ENCODE measurements at places on chromosomes 2 and 18.

GRCh38 chr18:63707816-63708215, 5.1 kb downstream of the SERPINB11 start:
- DNase-seq = no peak

DNA sequence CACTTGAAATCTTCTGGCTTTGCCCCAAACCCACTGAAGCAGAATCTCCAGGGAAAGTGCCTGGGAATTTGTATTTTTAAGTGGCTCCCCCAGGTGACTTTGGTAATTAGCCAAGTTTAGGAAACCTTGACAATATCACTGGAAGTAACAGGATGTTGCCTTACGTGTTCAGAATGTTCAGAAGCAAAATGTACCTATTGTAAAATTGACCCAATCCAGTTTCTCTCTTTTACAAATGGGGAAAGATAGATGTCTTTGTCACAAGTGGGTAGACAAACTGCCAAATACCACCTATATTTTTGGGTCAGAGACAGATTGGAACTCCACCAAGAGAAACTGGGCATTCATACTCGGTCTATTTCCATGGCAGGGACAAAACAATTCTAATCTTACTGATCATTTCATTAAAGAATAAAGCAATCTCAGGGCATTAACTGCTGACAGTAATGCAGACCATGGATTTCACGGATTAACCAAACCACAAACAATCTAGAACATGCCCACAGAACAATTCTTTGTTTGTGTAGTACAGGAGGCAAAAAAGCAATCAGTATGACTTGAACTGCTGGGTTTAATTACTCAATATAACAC, 255.8 kb downstream of the ERBB4 start:
- DNase-seq = no peak

GRCh38 chr18:48335829-48336228, 73.4 kb downstream of the ZBTB7C start:
- DNase-seq = no peak

GRCh38 chr18:24262087-24262486, 123.2 kb downstream of the CABYR start:
- no peak for DNase-seq

GRCh38 chr2:12950957-12951656, 234.4 kb downstream of the TRIB2 start:
- no peak for DNase-seq

- DNase-seq = no peak
Observed at GRCh38 chr2:1971124-1971523, 226.8 kb upstream of the PXDN start.

DNA sequence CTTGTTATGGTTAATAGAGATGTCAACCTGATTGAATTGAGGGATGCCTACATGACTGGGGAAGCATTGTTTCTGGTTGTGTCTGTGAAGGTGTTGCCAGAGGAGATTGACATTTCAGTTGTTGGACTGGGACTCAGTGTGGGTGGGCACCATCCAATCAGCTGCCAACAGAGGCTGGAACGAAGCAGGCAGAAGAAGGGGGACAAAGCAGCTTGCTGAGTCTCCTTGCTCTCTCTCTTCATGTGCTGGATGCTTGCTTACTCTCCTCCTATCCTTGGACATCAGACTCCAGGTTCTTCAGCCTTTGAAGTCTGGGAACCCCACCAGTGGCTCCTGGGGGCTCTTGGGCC, 22.2 kb upstream of the SMAD4 start:
- DNase-seq = no peak

GRCh38 chr2:177260379-177260778, 4.1 kb downstream of the NFE2L2 start:
- DNase-seq = no peak

DNA sequence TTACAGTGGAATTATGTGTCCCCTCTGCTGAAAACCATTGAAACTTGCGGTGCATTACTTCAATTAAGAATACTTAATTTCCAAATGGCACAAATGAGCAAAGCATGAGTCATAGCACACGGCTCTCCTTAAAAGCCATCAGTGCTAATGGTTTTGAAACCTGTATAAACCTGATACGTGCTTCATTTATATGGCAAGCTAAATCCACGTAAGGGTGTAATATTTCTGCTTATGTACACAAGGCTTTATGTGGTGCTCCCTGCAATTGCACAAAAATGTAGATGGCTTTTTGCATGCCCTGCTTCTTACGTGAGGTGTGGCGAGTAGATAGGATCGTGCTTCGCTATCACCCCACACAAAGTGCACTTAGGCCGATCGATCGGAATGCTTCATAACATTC, 840.9 kb downstream of the GALR1 start:
- no peak for DNase-seq

DNA sequence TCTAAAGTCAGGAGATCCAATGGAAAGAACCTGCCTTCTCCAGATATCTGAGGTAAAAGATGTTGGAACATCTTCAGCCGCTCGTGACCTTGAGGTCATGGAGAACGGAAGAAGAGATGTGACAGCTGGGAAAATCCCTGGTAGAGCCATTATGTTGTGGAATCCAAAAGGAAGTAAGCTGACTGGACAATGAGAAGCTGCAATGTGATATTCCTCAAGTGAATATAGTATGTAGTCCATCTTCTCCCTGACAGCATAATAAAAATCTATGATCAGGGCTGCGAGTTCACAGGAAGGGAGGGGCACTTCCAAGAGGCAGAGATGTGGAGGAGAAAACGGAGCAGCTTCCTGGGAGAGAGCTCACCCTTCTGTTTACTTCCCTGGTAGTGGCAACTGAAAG, 201.0 kb upstream of the SP5 start:
- no peak for DNase-seq

DNA sequence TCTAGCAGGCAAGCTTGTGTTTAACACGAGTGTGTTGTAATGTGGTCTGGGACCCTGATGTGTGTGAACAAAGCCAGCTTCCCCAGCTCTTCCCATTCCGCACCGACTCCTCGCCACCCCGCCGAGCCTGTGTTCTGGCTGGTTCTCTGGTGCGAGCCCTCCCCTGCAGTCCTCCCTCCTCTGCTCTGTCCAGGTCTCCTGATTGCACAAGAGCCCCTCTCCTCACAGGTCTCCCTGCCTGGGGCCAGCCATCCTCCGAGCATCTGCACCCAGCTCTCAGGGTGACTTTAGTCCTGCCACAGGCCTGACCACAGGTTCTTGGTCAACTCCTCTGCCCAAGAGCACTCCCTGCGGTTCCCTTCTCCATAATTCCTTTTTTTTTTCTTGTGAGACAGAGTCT, 13.2 kb downstream of the SLC66A3 start:
- no peak for DNase-seq

DNA sequence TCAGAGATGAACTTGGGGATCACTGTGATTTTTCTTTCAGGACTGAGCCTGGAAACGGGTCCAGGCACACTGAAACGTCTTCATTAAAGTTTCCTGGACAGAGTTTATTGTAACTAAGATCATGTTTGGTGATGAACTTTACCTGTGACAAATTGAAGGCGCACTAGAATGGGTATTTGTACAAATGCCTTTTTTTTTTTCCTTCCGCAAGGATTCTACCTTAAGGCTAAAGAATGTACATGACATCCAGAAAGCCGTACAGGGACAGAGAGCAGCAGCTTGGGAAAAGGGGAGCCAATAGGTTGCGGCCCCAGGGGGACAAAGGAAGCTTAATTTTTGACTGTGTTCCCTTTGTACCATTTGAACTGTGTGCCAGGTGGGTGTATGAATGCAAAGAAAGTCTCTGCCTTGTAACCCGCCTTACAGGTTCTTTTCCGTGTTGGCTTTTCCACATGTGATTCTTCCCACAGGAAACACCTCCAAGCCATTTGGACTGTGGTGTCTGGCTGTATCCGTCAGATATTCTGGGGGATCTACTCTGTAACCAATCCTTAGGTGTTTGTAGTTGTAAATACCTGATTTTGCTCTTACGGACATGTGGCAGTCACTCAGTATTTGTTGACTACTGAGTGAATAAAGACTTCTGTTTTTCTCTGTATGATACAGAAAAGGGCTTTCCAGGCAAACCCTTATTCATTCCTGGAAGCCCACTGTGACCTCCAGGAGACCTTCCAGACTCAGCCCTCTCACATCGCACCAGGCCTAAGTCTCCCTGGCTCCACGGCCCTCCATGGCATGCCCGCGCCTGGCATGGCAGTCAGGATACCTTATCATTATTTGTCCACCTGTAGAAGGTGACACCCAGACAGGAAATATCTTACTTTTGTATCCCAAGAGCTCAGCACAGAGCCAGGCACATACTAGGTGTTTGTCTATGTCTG, 1.1 kb downstream of the LRRFIP1 start:
- DNase-seq = no peak

- no peak for DNase-seq
Observed at GRCh38 chr18:47087676-47088075, 52.3 kb upstream of the ELOA2 start.

GRCh38 chr2:33583194-33583938, 15.7 kb downstream of the FAM98A start:
- peak; percentile 39 for DNase-seq

DNA sequence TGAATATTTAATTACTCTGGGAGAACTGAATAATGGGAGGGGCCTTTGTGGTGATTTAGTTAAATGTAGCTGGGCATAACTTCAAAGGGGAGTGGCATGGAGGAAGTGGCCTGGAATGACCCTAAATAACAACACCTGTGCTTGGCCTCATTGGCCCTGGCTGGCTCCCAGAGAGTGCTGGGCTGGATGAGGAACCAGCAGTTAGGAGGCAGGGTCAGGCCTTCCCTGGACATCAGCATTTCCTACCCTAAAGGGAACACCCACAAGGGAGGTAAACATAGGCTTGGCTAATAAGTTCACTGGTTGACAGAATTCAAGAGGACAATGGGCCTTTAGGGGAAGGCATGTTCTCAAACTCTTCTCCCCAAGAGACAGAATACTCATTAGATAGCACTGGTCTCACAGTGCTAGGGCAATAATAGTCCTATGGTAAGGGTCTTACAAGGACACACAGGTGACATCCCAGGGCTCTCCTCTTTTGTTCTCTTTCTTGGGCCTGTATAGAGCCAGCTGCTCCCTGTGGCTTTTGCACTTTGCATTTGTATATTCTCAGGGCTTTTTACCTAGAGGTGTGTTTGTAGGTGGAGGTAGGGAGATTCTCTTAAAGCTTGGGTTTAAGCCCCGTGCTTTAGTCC, 106.8 kb downstream of the ZNF519 start:
- no peak for DNase-seq

- DNase-seq = no peak
Observed at GRCh38 chr18:36142751-36143150, 13.1 kb downstream of the ELP2 start.

DNA sequence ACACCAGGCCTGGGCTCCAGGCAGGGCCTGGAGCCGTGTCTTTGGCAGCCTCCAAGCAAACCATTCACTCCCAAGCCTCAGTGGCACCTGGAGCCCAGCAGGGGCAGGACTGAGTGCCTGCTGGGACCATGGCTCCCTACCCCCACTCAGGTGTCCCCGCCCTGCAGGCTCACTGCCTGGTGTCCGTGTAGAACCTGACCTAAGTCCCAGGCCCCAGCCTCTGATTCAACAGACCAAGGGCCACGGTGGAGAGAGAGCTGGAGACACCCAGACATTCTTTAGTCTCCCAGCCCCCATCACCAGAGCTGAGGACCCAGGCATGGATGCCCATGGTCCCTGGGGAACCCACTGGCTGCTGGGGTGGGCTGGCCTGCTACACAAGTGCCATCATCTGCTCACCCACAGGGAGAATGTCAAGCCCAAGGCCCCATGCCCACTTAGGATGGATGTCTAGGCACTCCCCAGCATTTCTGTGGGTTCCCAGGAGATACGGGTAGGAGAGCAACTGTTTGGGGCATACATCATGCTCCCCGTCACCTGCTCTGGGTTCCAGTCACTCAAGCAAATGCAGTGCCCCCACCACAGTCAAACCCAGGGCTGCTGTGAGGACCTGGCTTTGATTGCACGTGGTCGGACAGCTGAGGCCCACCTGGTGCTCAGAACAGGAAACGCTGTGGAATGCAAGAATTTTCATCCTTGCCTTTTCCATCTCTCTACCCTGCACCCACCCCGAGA, 42.9 kb upstream of the ATG16L1 start:
- DNase-seq = no peak

DNA sequence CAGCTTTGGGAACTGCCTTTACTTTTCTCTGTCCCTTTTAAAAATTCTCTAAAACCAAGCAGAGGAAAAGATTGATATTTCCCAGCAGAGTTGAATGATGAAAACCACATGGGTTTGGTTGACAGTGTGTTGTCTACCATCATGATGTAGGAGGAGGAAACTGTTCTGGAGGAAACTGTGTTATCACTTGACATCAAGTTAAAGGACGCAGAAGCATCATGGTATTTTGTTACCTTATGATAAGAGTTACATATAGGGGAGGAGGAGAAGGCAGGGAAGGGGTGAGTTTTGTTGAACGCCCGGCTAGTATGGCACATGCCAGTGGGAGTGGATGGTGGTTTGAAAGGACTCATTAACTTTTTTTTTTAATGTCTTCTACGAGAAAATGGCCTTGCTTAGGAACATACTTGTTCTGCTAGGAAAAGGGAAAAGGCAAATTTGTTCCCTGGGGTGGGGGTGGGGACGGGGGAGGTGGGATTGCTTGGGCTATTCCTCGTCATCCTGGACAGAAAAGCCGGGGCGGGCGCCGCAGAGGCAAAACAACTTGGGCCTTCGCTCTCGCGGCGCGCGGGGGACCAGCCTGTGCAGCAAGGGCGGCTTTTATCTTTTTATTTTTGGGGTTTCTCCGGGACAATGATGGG, 766 bp downstream of the TMEM17 start:
- DNase-seq = no peak

DNA sequence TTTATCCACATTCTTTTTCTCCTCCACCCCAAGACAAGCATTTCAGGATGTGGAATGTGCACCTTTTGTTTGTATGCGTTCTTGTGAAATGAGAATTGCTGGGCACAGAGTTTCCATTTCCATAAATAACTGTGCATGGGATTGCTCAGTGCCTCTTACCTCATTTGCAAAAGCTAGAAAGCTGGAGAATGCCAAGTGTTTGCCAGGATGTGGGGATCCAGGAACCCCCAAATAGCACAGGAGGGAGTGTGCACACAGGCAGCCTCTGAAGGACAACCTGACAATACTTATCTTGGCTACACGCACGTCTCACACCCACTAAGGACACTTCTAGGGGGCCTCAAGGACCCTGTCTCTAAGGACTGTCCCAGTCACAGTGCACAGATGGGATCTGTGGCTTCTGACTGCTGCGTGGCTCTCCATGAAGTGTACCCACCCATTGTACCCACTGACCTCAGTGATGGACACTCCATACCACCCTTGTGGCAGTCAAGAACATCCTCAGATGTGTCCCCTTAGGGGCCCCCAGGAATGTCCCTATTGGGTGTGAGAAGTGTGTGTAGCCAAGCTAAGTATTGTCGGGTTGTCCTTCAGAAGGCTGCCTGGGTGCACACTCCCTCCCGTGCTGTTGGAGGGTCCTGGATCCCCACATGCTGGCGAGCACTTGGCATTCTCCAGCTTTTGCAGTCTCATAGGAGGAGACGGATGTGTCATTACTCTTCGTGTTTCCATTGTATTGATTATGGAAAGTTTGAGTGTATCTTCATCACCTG, 38.4 kb downstream of the CAPN13 start:
- no peak for DNase-seq

- DNase-seq = no peak
Observed at GRCh38 chr2:69171116-69171896, 158.3 kb downstream of the ANTXR1 start.
